ENCODE measurements at places on chromosomes 6 and 20. TPM values are rescaled to one million over a fixed set of nuclear protein-coding genes. Genes with fewer than 3 reads are reported as not detected.

ABHD16B gene
- not detected for polyA plus RNA-seq

CLDN20 gene
- 0.77 TPM for polyA plus RNA-seq

SLC17A4 gene
- polyA plus RNA-seq, result 0.88 TPM

GRCh38 chr6:42025845-42026243 lies 24.5 kb upstream of the TAF8 start:
- no peak for DNase-seq

GRCh38 chr20:44209686-44210405 lies 725 bp downstream of the OSER1 start:
- no peak for DNase-seq

GRCh38 chr6:133241901-133242636 lies 912 bp downstream of the EYA4 start:
- DNase-seq, result peak; percentile 66

DNA sequence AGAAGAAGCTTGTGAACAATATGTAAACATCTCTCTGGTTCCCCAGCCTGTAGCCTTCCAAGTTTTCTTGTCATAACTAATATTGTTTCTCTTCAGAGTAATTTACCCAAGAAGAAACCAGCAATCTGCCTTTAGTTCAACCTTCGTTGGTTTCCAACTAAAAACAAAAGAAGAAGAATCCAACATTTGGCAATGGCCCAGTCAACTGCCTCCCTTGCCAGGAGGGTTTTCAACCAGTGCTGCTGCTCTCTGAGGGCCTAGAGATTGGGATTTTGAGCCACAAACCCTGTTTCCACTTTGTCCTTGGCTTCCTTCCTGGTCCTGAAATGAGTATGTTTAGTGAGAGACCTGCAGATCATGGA lies 395.8 kb upstream of the CNR1 start:
- DNase-seq, result no peak

GRCh38 chr6:11333132-11333849 lies 100.8 kb upstream of the NEDD9 start:
- no peak for DNase-seq

DNA sequence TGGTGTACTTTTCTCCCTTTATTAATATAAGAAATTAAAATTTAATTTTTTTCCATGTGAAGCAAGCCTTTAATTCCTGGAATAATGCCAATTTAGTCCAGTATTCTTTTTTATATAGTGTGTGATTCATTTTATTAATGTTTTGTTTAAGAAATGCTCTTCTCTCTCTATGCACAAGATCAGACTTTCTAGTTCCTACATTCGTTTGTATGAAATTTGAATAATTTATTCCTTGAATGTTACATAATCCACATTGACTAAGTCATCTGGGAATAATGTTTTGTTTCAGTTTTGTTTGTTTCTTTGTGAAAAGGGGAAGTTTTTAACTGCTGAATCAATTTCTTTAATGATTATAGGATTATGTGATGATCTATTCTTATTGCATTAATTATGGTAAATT lies 181.4 kb upstream of the ID4 start:
- no peak for DNase-seq

DNA sequence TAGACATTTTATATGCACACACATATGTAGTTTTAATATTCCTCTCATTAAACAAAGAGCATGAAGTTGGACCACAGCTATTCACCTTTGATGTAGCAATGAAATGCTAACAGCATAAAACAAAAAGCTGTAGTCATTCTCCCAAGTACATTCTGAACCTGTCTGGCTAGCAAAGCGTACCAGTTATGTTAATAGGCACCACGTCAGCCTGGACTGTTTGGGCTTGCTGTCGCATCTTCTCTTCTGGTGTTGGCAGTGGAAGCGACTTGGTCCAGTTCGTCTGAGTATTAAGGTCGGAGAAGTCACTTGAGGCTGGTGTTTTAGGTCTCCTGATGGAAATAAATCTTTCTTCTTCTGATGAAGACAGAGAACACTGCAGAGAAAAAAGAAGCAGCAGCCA lies 42.8 kb downstream of the HEBP2 start:
- no peak for DNase-seq

DNA sequence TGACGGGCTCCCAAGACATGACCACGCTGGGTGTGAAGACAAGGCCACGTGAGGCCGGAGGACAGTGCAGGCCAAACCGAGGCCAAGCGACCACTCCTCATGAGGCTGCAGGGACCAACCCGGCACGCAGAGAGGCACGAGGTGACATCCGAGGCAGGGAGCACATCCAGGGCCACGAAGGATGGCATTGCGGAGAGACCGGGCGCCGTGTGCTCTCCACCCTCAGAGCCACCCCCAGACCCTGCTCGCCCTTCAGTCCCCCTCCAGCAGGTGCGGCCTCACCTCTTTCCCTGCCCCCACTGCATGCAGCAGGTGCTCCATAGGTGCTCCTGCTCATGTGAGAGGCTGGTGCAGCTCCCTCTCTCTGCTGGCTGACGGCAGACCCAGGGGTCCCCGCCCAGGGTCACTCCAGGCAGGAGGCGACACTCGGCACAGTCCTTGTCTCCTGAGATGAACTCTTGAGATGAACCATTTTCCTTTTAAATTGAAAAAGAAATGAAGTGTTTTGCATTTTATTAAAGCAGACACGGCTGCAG lies 33.8 kb upstream of the CHRNA4 start:
- DNase-seq, result no peak

DNA sequence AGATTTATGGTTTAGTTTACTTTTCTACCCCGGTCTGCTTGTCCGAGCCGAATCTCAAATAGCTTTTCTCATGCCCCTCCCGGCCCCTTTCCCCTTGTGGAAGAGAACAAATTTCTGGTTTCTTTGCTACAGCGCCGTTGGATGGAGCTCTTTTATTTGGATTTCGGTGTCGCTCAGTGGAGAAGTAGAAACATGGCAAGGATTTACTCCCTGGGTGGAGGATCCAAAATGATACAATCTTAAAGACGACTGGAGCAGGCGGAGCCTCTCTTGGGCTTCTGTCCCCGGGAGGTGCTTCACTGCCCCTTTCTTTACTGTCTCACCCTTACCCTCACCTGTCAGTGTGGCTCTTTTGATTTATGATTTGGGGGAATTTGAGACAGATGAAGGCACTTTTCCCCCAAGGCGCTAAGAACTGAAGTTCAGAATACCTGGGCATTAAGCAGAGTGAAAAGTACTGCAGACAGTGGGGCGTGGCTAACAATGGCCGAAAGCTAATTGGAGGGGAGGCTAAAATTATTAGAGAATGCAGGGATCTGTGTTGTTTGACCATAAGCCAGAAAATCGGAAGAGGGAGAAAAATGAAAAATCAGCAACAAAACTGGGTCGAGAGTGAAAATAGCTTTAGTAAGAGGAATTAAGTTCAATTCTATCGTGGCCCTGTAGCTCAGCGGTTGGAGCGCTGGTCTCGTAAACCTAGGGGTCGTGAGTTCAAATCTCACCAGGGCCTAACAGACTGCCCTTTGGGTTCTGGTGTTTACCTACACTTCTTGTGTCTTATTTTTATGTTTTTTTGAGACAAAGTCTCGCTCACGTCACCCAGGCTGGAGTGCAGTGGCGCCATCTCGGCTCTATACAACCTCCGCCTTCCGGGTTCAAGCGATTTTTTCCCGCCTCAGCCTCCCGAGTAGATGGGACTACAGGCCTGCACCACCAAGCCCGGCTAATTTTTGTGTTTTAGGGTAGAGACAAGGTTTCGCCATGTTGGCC lies 145.1 kb upstream of the ZNF184 start:
- DNase-seq, result no peak

GRCh38 chr20:5535125-5535756 lies 215.0 kb upstream of the SHLD1 start:
- DNase-seq, result no peak

DNA sequence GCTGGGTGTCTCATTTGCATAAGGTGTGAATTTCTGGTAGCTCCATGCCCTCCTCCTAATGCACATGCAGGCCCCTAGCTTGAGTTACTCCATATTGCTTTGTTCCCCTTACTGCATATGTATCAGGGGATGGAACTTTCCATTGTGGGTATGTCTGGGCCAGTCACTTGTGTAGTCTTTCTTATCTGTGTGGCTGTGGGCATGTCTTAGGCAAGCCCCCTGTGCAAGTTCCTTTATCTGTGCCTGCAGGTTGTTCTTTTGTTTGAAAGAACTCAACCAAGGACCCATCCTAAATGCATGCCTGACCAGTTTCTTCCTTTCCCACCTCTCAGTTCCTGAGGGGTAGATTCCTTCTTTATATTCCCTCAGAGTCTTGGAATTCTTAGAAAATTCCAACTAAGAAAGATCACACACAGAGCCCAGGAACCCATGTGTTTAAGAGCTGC lies 23.6 kb downstream of the MBOAT1 start:
- no peak for DNase-seq

DNA sequence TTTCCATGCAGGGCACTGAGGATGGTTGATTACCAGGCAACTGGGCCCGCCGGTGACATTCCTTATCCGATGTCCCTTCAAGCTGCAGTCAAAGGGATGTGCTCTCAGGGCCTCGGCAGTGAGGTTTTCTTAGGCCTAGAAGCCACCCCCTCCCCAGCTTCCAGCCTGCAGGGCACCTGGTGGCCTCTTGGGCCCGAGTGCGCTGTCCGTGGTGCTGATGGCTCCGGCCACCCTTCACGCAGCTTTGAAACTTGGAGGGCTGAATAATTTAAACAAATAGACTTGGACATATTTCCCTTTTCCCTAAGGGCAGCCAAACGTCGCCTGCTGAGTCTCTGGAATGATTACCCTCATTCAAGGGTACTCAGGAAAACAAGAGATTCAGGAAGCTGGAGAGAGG lies 8.9 kb upstream of the MLN start:
- peak; percentile 93 for DNase-seq

GRCh38 chr20:17533396-17533795 lies 2.2 kb upstream of the BFSP1 start:
- no peak for DNase-seq

GRCh38 chr6:156258981-156259380 lies 518.2 kb upstream of the ARID1B start:
- no peak for DNase-seq

DNA sequence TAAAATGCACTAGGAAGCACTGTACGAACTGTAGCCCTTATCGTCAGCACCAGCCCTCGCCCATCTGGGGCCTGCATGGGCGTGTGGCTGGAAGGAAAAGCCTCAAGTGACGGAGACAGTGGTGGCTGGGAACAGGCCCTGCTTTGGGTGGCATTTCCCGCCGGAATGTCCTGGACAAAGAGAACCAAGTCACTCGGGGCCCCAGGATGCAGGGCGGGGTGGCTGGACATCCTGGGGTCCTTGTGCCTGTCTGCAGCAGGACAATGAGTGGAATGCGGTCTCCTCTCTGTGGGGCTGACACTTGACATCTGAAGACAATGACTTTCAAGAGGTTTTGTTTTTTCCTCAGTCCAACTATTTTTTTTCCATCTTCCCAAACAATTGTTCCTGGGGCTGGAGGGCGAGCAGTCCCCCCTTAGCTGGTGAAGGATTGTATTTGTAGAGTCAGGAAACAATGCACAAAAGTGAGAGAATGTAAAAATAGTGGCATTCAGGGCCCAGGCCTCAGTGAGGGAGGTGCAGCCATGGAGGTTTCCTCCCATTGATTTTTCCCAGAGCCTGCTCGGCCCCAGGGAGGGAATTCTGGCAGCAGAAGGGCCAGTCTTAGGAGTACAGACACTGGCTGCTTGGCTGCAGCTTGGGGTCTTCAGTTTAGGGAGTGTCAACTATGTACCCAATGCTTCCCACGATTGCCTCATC lies 64.4 kb downstream of the PREX1 start:
- DNase-seq, result no peak

Measured in kidney (tissue), 22 donors.